ENCODE measurements at places on chromosomes 7 and 10.

- no peak for DNase-seq
Observed at GRCh38 chr7:5302577-5302976, 19.8 kb downstream of the SLC29A4 start.

GRCh38 chr7:148622887-148623585 is 32.5 kb downstream of the C7orf33 start:
- DNase-seq = no peak

DNA sequence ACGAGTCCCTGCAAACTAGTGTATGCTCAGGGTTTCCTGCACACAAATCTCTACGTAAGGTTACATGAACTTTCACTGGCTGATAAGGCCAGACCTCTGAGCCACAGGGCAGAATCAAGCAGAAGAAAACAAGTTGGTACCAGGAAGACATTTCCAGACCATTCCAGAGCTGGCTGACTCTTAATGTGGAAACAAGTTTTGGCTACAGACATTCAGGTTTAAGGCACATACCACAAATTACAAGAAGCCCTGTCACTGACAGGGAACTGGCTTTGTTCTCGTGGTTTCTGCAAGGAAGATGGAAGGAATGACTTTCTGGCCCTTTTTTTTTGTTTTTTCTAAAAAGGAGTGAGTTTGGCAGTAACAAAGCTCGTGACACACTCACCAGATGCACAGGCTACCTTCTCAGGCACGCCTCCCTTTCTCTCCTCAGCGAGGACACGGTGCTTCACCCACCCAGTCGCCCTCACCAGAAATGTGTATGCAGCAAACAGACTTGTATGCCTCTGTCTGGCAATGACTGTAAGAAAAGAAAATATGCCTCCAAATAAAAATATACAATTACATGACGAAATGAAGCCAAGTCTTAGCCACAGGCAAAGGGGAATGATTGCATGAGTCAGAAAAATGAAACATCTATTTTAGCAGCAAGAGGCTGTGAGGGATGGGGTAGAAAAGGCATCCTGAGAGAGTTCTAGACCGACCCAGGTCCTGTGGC is 22.6 kb downstream of the PLAC9 start:
- no peak for DNase-seq

- no peak for DNase-seq
Observed at GRCh38 chr10:102945962-102946361, 27.9 kb downstream of the CNNM2 start.

- no peak for DNase-seq
Observed at GRCh38 chr7:127908430-127909258, 122.6 kb downstream of the LRRC4 start.

GRCh38 chr10:15316145-15316544 is 54.9 kb downstream of the FAM171A1 start:
- DNase-seq = no peak

DNA sequence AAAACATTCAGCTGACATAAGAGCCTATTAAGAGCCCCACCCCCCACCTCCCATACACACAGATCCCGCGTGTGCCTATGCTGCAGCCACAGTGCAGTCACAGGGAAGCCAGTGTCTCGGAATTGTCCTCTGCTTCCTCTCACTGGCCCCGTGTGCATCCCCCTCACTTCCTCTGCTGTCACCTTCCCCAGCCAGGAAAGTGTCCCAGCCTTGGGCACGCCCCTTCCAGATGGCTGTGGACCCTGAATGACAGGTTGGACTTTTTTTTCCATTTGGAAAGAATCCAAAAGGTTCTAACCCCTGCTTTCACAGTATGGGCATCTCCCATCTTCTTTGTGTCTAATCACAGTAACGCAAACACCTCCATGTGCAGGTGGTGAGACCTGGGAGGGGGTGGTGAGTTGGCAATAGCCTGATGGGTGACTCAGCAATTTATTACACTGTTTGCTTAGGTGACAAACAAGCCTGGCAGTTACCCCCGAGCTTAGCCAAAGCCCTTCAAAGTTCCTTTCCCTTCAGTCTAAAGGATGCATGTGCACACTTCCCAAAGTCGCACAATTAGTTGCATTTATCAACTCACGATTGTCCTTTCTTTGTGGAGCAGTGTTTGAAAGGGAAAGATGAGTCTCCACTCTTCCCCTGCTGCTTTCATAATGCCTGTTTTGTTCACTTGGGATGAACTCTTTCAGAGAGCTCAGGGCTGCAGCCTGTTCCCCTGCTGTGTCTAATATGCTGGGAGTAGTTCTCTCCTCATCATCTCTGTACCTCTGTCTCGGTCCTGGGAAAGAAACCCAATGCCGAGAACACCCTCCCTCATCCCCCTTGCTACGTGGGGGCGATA is 67.5 kb upstream of the EFCAB10 start:
- DNase-seq = no peak

- no peak for DNase-seq
Observed at GRCh38 chr7:152925412-152926147, 166.0 kb downstream of the ACTR3B start.

DNA sequence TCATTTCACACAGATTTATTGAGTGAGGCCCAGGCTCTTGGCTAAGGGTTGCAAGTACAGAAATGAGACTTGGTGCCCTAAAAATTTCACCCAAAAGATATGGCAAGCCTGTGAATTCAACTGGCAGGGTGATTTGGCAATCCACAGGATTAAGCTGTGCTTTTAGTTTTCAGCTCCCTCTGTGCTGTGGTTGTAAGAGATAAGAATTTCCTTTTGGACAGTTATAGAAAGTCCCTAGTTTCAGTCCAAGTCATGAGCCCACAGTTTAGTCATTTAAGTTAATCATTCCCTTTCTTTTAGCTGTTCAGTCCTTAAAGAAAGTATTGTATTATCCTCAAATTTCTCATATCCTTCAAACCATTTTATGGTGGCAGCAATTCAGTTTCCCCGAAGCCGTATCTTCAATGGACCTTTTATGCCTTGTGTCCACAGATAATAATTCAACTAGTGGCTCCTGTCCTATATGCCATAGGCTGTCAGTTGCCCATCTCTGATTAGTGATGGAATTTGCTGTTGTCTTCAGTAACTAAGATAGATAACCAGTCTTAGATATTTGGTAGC is 73.4 kb upstream of the NAMPT start:
- DNase-seq = no peak

GRCh38 chr10:34184939-34185386 is 630.1 kb downstream of the PARD3 start:
- DNase-seq = no peak

DNA sequence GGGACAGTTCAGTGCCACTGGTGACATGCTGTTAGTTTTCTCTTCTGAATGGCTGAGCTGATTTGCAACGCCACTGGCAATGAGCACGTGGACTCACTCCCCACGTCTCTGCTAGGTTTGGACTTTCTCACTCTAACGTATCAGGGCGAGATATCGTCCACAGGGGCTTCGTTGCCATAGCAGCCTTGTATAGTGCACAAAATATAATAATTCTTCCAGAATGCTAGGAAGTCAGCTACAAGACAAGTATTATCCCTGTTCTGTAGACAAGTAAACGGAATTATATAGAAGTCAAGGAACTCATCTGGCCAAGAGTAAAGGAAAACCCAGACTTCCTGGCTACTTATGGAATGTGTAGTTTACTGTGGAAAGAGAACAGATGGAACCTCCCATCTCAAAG is 226.8 kb downstream of the ARHGAP21 start:
- DNase-seq = no peak

DNA sequence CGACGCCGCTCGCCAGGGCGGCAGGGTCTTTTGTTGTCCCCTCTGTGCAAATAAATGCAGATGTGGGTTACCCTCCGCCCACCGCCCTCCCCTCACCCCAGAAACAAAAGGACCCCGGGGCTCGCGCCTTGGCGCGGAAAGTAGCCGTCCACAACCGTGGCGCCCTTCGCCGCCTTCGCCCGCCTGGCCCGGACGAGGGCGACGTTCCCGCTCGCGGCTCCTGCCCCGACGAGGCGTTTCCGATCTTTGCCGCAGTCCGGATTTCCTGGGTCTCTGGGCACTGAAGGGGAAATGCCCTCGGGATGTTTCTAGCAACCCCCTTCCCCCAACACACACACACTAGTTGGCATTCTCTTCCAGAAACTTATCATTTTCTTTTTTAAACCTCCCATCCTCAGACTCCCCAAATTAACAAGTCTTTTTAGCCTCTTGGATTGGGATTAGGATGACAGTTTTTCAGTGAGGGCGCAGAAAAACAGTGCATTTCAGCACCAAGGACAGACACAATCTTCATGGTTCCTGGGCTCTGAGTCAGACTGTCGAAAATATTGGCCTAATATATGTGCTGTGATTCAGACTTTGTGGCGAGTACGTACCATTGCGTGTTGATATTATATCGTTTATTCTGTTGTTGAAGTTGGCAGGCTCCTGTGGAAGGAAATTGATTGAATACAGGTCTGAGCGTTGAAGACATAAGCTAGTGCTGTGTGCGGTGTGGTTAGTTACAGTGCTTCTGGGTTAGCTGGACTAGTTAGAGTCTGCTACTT is 771 bp downstream of the PHYHIPL start:
- no peak for DNase-seq

DNA sequence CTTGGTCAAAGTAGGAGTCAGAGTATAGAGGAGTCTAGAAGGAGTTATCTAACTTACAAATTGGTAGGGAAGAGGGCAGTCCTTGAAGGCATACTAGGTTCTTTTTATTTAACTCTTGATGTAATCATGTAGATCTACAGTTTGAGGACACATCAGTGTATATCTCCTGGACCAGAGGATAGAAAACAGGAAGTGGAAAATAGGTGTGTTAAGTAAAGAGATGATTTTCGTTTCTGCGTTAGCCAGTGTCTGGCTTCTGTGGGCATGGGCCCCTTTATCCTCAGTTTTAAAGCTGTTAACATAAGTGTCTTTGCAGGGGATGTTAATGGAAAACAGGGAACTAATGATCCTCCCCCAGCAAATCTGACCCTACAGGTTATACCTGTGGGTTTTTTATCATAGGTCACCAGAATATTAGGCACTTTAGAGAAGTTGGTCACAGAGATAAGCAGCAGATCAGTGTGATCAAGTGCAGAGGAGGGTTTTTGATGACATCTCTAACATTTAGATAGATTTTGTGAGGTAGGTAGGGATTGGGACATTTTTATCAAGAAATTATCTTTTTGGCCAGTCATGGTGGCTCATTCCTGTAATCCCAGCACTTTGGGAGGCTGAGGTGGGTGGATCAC is 58.6 kb upstream of the PRSS1 start:
- no peak for DNase-seq

- DNase-seq = no peak
Observed at GRCh38 chr7:146926841-146927240, 810.2 kb downstream of the CNTNAP2 start.

DNA sequence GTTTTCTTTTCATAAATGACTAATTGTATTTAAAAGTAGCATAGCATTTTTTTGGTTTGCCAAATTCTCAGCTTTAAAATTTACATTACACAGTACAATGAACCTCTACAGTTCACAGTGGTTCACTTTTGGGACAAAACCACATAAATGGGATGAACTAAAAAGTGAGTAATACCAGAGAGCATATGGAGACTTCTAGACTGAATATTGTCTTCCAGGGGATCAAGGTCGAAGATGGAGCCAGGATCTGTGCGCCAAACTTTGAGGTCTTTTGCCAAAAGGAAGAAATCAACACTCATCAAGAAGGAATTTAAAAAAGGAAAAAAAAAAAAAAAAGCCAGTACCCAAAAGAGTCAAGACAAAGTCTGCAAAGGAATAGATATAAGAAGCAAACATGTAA is 87.5 kb downstream of the NEBL start:
- DNase-seq = no peak

DNA sequence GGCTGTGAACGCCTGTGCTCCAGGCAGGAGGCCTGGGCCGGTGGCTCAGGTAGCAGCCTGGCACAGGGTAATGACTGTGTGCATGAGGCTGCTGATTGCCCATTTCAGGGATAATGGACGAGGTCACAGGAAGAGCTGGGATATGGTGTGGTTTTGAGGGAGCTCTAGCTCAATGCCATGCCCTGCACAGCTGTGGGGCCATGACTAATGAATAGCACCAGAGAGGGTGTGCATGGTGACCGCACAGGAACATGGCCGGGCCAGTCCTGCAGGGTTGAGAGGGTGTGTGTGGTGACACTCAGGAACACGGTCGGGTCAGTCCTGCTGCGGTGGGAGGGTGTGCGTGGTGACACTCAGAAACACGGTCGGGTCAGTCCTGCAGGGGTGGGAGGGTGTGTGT is 21.8 kb downstream of the NKX6-2 start:
- no peak for DNase-seq

GRCh38 chr10:90914992-90915765 is 5.7 kb downstream of the ANKRD1 start:
- DNase-seq = no peak

- no peak for DNase-seq
Observed at GRCh38 chr10:124323806-124324205, 94.9 kb downstream of the OAT start.

DNA sequence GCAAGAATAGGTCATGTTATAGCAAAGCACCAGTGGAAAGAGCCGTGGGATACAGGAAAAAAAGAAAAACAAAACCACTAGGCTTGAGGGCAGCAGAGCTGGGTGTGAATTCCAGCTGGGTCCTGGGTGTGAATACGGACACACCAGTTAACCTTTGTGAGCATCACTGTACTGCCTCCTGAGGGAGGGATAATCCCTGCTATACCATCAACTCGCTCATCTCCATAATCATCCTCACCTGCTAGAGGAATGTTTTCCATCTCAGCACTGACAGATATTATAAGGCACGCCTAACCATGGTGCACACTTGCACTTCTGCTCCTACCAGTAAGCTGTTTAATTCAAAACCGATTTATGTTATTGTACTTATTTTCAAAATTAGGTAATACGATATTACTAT is 62.2 kb downstream of the GSAP start:
- no peak for DNase-seq

DNA sequence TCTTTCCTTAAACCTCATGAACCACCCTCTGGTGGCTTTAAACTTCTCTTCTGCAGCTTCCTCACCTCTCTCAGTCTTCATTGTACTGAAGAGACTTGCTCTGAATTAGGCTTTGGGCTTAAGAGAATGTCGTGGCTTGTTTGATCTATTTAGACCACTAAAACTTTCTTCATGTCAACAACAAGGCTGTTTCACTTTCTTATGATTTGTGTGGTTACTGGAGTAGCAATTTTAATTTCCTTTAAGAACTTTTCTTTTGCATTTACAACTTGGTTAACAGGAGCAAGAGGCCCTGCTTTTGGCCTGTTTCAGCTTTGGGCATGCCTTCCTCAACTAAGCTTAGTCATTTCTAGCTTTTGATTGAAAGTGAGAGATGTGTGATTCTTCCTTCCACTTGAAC is 38.1 kb upstream of the CDHR3 start:
- DNase-seq = peak; percentile 60

GRCh38 chr10:63603709-63604445 is 82.7 kb downstream of the REEP3 start:
- DNase-seq = no peak

- no peak for DNase-seq
Observed at GRCh38 chr7:30995536-30995935, 31.8 kb downstream of the GHRHR start.

DNA sequence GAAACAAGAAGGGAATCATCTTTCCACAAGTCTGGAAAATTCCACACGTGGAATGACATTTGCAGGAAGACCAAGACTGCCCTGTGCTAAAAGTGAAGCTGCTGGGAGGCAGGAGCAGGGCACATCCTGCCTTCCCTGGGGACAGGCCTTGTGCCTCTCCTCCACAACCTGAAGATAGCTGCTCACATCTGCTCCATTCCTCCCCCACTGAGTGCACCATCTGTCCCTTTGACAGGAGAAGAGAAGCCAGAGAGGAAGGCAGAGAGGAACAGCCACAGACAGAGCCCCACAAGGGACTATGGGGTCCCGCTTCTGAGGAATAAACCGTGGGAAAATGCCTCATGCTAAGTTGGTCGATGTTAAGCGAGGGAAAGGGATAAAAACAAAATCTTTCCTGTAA is 15.9 kb upstream of the FAM171A1 start:
- DNase-seq = no peak
